Retinal pigment epithelial cell (primary cell): ENCODE measurements at places on chromosomes 12 and 14.

- DNase-seq, result no peak
These were observed 8.3 kb downstream of the KRT80 start for GRCh38 chr12:52183544-52183910.

DNA sequence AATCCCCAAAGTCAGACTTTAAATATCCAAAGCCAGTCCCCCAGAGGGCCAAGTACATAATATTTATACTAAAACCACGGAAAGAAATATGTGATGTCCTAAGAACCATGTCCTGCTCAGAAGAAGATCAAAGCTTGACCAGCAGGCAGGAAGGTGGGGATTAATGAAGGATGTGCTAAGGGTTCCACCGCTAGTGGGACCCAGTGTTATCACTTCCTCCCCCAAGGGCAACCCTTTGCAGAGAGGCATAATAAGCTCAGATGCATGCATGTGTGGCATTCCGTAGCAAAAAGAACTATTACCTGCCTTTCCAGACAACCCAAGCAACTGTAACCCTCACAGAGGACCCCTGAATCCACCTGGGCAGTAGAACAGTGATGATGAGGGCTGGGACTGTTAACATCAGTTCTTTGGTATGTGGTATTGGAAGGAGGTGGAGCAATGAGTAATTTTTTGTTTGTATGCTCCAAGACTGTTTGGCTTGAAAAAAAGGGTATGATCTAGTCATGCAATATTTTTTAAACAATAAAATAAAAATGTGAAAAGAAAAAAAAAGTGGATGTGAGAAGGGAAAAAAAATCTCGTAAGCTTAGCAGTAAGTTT lies 71.7 kb upstream of the ETV6 start:
- DNase-seq, result no peak

DNA sequence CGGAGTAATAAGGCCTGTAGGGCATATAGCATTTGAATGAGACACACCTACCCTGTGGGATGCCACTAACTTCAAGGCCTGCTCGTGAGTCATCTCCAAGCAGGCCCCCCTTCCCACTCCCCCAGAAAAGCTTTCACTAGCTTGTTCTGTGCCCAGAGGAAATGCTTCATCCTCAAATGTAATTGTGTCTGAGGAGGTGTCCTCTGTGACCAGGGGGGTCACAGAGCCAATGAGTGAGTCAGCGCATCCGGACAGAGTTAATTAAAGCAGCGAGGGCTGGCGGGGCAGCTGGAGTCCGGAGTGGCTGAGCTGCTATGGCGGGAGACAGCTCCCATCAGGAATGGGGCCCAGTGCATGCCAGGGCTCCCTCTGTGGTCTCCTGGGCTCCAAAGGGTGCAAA lies 27.0 kb upstream of the ESRRB start:
- no peak for DNase-seq

- DNase-seq, result no peak
These were observed 148.7 kb downstream of the ANO2 start for GRCh38 chr12:5796171-5796958.

DNA sequence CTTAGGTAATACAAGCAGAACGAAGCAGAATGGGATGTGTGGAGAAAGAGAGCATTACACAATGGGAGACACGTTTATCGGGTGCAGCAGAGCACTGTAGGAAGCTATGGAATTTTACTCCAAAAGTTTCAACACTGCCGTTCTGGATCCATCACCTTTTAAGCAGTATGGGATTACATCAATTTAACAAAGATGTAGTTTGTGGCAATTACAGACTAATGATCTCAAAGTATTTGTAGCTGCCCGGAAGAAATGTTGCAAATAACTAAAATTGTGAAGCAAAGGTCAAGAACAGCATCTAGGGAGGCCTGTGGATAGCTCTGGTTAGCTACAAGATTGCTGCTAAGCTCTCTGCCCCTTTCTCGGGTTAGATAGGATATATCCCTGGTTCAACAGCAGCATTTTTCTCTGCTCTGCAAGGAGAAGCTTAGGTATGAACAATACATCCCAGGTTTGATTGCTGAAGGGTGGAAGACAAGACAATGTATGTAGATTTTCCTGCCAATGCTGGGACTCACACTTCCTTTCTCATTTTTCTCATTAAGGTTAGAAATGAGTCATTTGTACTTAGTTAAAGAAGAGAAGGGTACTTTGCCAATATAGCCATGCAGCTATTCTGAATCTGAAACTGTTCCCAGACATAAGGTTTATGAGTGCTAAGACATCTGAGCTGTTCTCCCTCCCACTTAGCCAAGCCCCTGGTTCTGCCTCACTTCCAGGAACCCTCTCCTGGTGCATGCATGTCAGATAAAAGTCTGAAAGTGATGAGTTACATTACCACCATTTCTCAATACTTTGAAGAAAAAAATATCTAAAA lies 75.0 kb upstream of the HIF1A start:
- DNase-seq, result peak; percentile 85

GRCh38 chr14:81710232-81710845 lies 176.7 kb upstream of the SEL1L start:
- no peak for DNase-seq

DNA sequence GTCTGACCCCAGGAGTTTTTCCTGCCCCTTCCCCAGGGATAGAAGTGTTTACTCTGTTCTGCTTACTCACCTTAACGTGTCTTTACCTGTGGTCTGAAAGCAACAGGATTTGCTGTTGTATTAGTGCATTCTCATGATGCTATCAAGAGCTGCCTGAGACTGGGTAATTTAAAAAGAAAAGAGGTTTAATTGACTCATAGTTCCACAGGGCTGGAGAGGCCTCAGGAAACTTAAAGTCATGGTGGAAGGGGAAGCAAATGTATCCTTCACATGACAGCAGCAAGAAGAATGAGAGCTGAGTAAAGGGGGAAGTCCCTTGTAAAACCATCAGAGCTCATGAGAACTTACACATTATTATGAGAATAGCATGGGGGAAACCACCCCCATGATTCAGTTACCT lies 240.4 kb downstream of the SNAPC1 start:
- no peak for DNase-seq

- DNase-seq, result no peak
These were observed 101.9 kb upstream of the ADAMTS20 start for GRCh38 chr12:43653917-43654316.
